ENCODE measurements at places on chromosomes 11 and 22. TPM values are rescaled to one million over a fixed set of nuclear protein-coding genes. Genes with fewer than 3 reads are reported as not detected.

Gene FAM168A
- total RNA-seq: 31.0 TPM

Gene KCNJ1
- 0.14 TPM for total RNA-seq

Gene RAB36
- 1.3 TPM for total RNA-seq

Gene DPAGT1
- 56.1 TPM for total RNA-seq

Gene KCNJ11
- total RNA-seq: 1.8 TPM

Gene RHOD
- total RNA-seq: 0.39 TPM

DNA sequence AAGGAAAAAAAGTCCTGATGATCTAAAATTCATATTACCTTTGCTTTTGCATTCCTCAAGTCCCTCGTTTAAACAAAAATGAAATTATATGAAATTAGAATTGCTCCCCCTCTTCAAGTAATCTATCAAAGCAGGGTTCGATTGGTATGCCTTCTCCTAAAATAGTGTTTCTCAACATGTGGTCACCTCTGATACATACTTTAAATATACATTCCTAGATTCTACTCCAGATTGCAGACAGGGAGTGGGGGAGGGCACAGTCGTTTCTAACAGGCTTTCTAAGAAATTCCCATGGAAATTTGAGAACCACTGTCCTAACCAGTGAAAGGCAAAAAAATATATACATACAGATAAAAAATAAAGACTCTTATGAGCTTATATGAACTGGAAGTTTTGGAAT, 22.6 kb upstream of the IRAG1 start:
- no peak for DNase-seq

- no peak for DNase-seq
These were observed 43.2 kb downstream of the PIK3C2A start for GRCh38 chr11:17164361-17165246.

GRCh38 chr11:38543311-38543710, 1945.3 kb upstream of the RAG2 start:
- DNase-seq: no peak

All from activated naive CD8-positive, alpha-beta T cell treated with anti-CD3 and anti-CD28 coated beads, Interleukin-2, amount 10 ng/mL, durations not matched to agents 7 days and 5 days (primary cell).